ENCODE measurements at places on chromosomes 6 and 20.

DNA sequence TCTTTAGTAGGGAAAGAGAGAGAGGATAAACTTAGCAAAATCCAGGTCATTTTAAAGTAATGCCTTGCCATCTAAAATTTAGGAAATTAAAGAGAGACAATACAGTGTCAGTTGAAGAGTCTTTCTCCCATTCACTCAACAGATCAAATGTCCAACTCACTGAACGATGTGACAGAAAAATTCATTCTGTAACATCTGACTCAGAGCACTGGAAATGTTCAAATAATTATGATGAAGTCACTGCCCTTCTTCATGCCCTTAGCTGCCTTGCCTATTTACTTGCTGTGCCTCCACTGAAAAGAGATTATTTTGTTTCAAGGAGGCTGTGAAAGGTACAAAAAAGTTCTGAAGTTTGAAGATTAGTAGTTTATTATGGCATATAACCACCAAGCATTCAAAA is 434.8 kb downstream of the ADGRB3 start:
- no peak for DNase-seq

- no peak for DNase-seq
Observed at GRCh38 chr6:137269803-137270202, 50.6 kb upstream of the IFNGR1 start.

GRCh38 chr6:900716-901605 is 208.0 kb upstream of the EXOC2 start:
- DNase-seq, result no peak

GRCh38 chr6:105601541-105602236 is 198.8 kb upstream of the PREP start:
- peak; percentile 47 for DNase-seq

GRCh38 chr6:108587258-108588059 is 26.7 kb downstream of the FOXO3 start:
- no peak for DNase-seq

- no peak for DNase-seq
Observed at GRCh38 chr6:21163110-21163837, 430.3 kb upstream of the SOX4 start.

DNA sequence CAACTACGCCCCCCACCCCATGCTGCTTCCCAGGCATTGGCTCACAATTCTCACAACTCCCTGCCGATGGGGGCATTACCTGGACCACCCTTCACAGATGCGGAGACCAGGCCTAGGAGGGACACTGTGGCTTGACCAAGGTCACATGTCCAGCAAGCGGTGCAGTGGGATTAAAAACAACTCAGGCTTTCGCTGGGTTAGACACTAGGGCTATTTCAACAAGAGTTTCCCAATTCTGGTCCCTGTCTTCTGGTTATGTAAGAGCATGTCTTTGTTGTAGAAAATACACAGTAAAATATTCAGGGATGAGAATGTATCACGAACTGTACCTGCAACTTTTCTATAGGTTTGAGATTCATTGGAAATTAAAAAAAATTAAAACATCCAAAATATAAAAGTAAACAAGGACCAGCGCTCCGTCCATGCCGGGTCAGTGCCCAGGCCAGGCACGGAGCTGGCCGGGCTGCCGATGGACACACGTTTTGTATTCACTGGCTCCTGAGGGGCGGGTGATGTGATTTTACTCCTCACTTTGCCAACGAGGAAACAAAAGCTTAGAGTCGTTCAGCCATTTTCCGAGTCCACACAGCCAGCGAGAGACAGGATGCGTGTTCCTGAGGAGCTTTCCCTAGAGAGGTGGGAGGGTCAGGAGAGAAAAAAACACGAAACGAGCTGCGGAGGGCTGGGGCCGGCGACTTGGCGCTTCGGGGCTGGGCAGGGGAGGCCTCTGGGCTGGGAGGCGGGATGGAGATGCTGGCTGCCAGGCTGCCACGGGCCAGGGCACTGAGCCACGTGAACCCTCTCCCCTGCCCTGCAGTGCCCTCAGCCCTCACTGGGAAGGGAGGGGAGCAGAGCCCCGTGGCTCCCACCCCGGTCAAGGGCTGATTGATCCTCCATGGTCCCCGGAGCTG is 17.1 kb upstream of the VSTM2L start:
- DNase-seq, result no peak

GRCh38 chr20:56839222-56839621 is 210.1 kb downstream of the TFAP2C start:
- DNase-seq, result no peak

DNA sequence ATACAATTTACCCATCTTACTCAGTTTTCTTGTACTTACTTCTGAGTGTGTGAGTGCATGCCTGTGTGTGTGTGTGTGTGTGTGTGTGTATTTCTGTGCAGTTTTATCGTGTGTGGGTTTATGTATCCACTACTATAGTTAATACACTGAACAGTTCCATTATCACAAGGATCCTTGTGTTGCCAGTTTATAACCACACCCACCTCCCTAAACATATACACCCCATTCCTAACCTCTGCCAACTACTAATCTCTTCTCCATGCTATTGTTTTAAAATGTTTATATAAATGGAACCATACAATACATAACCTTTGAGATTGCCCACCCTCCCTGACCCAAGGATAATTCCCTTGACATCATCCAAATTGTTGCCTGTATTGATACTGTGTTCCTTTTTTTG is 18.7 kb downstream of the POFUT1 start:
- no peak for DNase-seq

GRCh38 chr20:13991311-13991710 is 897 bp upstream of the SEL1L2 start:
- no peak for DNase-seq

DNA sequence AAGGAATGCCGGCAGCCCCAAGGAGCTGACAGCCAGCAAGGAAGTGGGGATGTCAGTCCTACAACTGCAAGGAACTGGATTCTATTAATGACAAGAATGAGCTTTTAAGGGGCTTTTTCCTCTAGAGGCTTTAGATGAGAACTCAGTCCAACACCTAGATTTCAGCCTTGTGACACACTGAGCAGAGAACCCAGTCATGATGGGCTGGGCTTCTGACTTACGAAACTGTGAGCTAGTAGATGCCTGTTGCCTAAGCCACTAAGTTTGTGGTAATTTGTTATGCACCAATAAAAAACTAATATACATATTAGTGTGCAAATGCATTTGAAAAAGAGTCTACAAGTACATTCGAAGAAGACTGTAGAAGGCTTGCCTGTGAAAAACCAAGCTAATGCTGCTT is 263.3 kb downstream of the SOX4 start:
- no peak for DNase-seq

DNA sequence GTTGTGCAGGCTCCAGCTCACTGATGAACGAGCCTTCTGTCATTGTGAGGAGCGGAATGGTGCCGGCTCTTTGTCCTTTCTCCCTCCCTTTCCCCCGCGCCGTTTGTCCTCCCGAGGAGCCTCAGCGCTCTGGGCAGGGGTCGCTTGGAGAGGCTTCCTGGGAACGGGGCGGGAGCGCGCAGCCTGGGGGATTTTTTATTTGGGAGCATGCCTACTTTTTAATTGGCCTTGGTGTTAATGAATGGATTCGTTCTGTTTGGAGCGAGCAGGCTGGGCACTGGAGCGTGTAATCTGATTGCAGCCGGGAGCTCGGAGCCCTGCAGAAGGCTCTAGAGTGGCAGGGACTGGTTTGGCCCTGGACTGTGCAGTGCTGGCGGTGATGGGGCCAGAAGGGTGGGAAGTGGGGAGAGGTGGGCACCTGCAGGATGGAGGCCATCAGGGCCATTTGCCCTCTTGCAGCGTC is 118.8 kb downstream of the CDH4 start:
- no peak for DNase-seq

- DNase-seq, result no peak
Observed at GRCh38 chr6:157535340-157536222, 154.6 kb downstream of the ZDHHC14 start.

GRCh38 chr6:7200598-7201443 is 93.1 kb downstream of the RREB1 start:
- no peak for DNase-seq

GRCh38 chr6:25844518-25844917 is 12.7 kb upstream of the SLC17A1 start:
- DNase-seq, result no peak

GRCh38 chr6:19319005-19319404 is 518.2 kb upstream of the ID4 start:
- no peak for DNase-seq

DNA sequence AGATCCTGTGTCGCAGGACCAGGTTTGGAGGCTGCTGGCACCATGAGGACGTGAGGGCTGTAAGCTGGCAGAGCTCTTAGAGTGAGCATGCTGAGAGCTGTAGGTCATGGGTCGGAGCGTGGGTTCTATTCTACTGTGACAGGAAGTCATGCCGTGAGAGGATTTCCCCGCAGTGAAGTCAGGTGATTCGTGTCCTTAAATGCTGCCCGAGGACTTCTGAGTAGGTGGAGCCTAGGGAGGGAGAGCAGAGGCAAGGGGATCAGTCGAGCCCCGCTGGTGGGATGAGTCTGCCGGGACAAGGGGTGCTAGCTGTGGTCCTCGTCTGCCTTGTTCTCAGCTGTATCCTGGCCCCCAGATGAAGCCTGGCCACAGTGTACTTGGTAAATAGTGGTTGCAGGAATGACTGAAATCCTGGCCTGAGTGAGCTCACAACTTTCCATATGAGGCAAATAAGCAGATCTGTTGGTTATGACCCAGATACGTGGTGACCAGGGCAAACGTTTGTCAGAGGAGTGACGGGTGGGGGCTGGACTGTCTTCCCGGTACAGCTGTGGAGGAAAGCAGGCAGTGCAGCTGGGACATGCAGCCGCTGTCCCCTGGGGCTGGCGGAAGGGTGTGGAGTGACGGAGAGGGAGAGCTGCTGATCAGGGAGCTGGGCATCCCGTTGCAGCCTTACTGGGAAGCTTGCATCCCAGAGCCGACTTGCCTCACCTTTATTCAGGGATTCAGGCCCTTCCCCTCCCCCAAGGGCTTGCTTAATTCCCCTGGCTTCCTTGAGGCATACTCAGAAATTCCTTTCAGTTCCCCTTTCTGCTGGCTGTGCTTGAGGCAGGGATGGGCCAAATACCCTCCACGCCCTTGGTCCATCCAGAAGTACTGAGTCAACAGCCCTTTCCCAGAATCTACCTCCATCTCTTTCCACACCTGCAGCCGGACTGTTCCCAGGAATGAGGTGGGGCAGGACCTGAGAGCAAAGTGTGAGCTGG is 250.9 kb upstream of the RREB1 start:
- DNase-seq, result peak; percentile 44

GRCh38 chr6:37709250-37709931 is 11.7 kb upstream of the MDGA1 start:
- DNase-seq, result no peak

GRCh38 chr20:62740286-62741141 is 31.9 kb downstream of the NTSR1 start:
- DNase-seq, result peak; percentile 70

GRCh38 chr6:144824018-144824417 is 538.9 kb downstream of the UTRN start:
- no peak for DNase-seq

GRCh38 chr20:15047601-15048000 is 710.2 kb upstream of the FLRT3 start:
- no peak for DNase-seq

- DNase-seq, result no peak
Observed at GRCh38 chr20:44448753-44449546, 26.7 kb upstream of the TTPAL start.

GRCh38 chr20:48777005-48777404 is 50.8 kb downstream of the PREX1 start:
- no peak for DNase-seq

DNA sequence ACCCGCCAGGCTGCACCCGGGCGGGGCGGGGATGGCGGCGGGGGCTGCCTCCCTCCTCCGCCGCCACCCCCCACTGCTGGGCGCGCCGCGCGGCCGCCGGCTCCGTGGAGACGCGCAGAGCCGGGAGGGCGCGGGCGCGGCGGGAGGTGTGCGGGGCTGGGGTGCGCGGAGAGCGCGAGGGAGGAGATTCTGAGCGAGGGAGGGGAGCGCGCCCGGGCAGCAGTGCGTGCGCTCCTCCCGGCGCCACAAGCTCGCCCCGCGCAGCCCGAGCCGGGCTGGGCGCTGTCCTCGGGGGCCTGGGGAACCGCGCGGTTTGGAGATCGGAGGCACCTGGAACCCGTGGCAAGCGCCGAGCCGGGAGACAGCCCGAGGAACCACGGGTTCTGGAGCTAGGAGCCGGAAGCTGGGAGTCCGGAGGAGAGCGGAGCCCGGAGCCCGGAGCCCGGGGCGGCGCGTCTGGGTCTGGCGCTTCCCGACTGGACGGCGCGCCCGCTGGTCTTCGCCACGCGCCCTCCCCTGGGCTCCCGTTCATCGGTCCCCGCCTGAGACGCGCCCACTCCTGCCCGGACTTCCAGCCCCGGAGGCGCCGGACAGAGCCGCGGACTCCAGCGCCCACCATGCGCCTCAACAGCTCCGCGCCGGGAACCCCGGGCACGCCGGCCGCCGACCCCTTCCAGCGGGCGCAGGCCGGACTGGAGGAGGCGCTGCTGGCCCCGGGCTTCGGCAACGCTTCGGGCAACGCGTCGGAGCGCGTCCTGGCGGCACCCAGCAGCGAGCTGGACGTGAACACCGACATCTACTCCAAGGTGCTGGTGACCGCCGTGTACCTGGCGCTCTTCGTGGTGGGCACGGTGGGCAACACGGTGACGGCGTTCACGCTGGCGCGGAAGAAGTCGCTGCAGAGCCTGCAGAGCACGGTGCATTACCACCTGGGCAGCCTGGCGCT is at the start of gene NTSR1:
Gene NTSR1 (plus strand): TSS at position 246 of the 946 bp plus-strand sequence. CDS start 372 bp downstream, at position 618.
- no peak for DNase-seq

GRCh38 chr6:7997286-7997685 is 66.9 kb downstream of the BLOC1S5 start:
- no peak for DNase-seq

- DNase-seq, result no peak
Observed at GRCh38 chr6:92892626-92893170, 526.7 kb downstream of the EPHA7 start.

All from stimulated activated CD8-positive, alpha-beta memory T cell treated with anti-CD3 and anti-CD28 coated beads, Interleukin-15, amount 100 ng/mL, for 48 hours (primary cell).